Activated T-cell treated with anti-CD3 and anti-CD28 coated beads for 4 hours (primary cell): ENCODE measurements at places on chromosomes 16 and 17.

DNA sequence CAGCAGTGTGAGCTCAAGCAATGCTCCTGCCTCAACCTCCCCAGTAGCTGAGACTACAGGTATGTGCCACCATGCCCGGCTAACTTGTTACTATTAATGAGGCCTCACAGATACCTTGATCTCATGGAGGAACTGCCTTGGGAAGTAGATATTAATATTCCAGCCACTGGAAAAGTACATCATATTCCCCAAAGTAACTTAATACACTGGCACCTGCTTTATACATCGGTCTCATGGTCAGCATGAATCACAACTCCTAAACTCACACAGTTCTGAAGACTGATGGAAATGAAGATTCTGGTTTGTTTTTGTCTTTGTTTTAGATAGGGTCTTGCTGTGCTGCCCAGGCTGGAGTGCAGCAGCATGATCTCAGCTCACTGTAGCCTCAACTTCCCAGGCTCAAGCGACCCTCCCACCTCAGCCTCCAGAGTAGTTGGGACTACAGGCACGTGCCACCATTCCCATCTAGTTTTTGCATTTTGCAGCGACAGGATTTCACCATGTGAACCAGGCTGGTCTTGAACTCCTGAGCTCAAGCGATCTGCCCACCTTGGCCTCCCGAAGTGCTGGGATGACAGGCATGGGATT, 28.2 kb downstream of the ADCY9 start:
- no peak for DNase-seq

- DNase-seq, result no peak
These were observed 10.8 kb downstream of the NGFR start for GRCh38 chr17:49505854-49506253.

DNA sequence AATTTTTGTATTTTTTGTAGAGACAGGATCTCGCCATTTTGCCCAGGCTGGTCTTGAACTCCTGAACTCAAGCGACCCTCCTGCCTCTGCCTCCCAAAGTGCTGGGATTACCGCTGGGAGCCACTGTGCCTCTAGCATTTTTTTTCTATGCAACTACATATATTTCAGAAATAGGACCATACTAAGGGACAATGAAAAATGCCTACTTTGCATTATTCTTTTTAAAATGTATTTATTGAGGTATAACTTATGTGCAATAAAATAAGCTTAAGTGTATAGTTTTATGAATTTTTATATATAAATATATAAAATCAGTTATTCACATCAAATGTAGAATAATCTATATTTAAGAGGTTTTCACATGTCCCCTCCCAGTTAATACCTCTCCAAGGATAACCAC, 38.1 kb downstream of the KATNIP start:
- no peak for DNase-seq

DNA sequence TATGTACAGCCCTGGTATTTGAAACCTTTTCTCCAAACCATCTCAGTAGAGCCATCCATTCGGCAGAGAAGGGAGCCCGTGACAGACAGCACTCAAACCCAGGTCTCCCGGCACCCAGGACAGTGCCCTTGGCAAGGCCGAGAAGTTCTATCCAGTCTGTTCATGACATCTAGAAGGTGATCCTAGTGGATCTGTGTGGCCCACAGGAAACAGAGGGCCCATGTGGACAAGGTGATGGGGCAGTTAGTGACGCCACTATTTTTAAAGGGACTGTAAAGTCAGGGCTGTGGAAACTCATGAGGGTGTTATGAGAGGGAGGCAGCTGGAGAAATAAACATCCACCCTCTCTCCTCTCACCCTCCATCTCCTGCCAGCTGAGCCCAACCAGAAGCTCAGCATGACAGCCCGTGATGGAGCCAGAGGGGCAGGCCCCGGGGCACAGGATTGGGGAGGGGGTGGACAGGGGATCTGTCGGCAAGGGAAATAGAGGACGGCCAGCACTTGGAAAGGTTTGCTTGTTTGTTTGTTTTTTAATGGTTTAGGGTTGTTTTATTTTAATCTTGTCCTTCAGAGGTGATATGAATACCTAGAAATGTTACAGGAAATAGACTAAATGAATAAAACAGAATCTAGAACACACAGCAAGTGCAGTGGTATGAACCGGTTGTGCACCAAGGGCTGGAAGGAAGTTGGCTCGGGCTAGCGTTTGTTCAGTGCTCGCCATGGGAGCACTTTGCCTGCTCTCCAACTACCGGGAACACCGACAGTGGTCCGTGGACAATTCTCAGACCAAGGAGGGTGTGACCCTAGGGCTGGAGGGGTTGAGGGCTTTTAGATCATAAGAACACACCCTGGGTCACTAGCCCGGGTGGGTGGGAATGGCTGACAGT, 17.1 kb downstream of the MYLK3 start:
- no peak for DNase-seq

GRCh38 chr17:74132354-74132753, 71.1 kb upstream of the RPL38 start:
- DNase-seq, result no peak
